Activated gamma-delta T cell (primary cell): ENCODE measurements at places on chromosomes 2 and 18.

DNA sequence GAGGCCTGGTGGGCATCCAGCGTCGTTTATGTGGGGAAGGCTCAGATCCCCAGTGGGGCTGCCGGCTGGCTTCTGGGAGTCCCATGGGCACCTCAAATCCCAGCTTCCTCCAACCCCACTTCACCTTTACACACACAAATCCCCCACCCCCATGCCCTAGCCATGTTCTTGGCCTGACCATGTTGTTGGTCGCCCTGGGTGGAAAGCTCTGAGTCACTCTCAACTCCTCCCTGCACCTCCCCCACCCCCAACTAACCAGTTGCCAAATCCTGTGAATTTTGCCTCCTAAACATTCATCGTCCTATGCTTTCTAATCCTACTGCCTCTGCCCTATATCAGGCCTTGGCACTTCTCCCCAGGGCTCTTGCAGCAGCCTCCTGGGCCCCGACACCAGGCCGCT, 6.4 kb downstream of the TNS1 start:
- DNase-seq = no peak

DNA sequence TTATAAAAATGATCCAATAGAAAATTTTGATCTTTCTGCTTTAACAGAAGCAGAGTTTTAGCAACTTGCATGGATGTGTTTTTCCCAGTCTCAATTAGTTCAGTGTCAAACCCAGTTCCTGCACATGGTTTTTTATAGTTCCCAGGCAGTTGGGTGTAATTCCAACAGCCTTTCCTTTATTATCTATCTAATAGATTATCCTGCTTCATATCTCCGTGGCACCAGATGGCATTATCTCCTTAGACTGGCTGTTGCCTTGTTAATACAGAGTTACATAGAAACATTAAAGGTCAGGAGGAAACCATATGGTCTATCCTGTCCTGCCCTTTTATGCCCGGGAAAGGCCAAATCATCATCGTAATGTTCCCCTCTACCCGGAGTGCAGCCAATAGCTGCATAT, 400.9 kb upstream of the SMIM21 start:
- no peak for DNase-seq

DNA sequence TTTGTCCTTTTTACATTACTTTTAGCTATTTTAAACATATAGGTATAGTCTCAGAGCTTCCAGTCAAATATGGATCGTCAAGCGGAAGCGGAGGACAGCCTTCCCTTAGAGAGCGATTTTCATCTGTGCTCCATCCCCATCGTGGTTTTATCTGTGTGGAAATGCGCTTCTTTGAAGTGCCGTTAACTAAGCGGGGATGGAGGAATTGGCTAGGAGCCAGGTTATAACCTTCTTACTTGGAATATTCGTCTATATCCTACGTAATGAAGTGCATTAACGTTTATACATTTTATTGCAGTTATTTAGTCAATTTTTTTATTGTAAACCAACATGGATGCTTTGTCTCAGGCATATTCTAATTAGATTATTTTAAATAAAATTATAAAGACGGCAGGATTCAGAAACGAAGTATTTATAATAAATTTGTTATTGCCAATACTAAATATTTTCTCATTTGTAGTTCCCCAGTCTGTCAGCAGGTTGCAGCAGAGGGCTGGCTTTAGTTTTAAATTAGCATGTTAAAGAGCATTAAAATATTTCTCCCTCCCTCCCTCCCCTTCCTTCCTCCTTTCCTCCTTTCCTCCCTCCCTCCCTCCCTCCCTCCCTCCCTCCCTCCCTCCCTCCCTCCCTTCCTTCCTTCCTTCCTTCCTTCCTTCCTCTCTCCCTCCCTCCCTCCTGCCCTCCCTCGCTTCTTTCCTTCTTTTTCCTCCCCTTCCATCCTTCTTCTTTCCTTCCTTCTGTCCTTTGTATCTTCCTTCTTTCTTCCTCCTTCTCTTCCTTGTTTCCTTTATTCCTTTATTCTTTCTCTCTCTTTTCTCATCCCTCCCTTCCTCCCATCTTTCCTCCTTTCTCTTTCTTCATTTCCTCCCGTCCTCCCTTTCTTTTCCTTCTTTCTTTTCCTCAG, 80.6 kb upstream of the DOCK10 start:
- DNase-seq = no peak

DNA sequence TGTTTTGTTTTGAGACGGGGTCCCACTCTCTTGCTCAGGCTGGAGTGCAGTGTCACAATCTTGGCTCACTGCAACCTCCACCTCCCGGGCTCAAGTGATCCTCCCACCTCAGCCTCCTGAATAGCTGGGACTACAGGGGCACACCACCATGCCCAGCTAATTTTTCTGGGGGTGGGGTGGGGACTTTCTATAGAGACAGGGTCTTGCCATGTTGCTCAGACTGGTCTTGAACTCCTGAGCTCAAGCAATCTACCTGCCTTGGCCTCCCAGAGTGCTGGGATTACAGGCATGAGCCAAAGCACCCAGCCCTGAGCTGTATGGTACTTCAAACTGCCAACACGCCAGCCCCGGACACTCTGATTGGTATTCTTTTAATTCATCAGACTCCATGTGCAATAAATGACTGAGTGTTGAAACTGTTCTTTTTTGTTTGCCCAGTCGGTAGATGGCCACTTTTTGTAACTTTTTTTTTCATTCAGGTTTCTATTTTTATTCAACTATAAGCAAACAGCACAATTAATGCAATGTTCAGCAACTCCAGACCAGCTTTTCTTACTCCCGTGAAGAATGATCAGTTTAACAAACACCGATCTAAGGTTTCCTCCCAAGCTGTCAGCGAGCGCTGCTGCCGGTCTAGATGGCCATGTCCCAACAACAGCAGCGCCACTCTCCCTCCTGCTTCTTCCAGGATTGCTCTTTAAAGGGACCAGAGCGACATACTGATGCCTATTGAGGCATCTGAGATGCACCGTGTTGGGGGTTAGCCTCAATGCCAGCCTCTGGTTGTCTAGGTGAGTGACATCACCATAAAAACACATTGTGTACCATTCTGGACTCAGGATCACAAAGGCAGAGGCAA, 12.5 kb upstream of the TGOLN2 start:
- DNase-seq = no peak

DNA sequence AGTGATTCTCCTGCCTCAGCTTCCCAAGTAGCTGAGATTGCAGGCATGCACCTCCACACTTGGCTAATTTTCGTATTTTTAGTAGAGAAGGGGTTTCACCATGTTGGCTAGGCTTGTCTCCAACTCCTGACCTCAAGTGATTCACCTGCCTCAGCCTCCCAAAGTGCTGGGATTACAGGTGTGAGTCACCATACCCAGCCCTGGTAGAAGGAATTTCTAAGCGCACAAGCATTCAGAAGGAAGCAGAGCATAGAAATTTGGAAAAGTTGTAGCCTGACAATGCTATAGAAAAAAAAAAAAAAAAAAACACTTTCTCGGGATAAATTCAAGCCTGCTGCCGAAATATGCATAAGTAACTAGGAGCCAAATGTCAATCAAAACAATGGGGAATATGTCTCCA, 249.4 kb downstream of the GRB14 start:
- DNase-seq = no peak

GRCh38 chr2:190674966-190675650, 26.2 kb downstream of the NAB1 start:
- no peak for DNase-seq

GRCh38 chr2:161995553-161996016, 78.4 kb downstream of the DPP4 start:
- no peak for DNase-seq

DNA sequence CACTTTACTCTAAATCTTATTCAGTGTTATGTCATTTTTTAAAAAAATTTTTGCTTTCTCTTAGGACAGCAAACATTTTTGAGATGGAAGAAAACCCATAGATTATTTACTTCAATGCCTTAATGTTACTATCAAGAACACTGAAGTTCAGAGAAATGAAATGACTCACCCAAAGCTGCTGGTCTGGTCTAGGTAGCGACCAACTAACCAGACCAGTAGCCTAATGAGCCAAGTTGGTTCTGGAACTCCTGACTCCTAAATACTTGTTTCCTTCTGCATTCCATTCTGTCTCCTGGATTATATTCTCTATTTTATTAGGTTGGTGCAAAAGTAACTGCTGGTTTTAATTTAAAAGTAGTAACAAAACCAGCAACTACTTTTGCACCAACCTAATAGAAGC, 35.4 kb downstream of the SLC8A1 start:
- no peak for DNase-seq

GRCh38 chr2:53436882-53437281, 330.7 kb upstream of the CHAC2 start:
- no peak for DNase-seq

DNA sequence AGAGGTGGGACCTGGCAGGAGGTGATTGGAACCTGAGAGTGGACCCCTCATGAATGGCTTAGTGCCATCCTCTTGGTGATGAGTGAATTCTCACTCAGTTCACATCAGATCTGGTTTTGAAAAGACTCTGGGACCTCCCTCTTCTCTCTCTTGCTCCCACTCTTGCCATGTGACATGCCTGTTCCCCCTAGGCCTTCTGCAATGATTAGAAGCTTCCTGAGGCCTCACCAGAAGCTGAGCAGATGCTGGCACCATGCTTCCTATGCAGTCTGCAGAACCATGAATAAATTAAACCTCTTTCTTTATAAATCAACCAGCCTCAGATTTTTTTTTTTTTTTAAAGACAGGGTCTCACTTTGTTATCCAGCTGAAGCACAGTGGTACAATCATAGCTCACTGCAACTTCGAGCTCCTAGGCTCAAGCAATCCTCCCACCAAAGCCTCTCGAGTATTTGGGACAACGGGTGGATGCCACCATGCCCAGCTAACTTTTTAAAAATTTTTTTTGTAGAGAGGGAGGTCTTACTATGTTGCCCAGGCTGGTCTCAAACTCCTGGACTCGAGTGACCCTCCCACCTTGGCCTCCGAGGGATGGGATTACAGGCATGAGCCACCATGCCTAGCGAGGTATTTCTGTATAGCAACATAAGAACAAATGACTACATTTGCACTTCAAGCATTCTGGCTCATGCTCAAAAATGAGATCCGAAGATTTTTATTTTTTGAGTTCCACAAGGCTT, 2.0 kb upstream of the ZFAND2B start:
- no peak for DNase-seq

DNA sequence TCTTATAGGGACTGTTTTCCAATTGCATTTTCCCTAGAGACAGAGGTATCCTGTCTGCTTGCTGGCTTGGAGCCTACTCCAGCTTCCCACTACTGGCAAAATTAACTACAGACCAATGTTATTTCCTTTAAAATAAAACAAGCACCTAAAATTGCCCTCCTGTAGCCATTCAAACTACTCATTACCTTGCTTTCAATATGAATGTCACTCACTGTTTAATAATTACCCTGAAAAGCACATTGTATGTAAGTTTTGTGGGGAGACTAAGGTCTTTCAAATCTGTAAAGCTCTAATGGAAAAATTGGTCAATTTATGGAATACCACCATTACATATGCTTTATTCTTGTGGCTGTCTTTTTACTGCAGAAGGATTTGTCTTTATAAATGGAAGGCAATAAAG, 87.3 kb downstream of the DOCK10 start:
- DNase-seq = no peak

GRCh38 chr2:120768112-120769048, 32.7 kb downstream of the GLI2 start:
- DNase-seq = no peak

- peak; percentile 47 for DNase-seq
Measured at GRCh38 chr2:25822190-25823117, 55.8 kb downstream of the ASXL2 start.

DNA sequence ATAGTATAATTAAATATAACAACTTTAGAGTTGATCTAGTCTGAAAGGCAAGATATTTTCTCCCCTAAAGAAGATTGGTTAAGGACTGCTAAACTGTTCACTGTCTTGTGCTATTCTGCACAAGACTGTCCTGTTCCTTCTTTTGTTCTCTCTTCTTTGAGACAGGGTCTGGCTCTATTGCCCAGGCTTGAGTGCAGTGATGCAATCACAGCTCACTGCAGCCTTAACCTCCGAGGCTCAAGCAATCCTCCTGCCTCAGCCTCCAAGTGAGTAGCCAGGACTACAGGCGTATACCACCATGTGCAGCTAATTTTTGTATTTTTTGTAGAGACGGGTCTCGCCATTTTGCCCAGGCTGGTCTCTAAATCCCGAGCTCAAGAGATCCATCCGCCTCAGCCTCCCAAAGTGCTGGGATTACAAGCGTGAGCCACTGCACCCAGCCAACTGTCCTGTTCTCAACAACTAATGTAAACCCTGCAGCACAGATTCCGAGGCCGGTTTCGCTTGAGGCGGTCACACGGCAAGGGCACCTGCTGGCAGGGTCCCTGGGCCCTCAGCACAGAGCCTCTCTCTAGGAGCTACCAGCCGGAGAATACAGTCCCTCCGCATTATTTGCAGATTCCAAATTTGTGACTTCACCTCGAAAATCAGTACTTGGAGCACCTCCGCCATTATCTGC, 16.4 kb downstream of the PXDN start:
- DNase-seq = no peak

GRCh38 chr18:3410273-3410672, 39.7 kb upstream of the TGIF1 start:
- no peak for DNase-seq

- DNase-seq = no peak
Measured at GRCh38 chr2:55936351-55936750, 12.8 kb upstream of the EFEMP1 start.

- no peak for DNase-seq
Measured at GRCh38 chr18:55443776-55444175, 144.2 kb downstream of the TCF4 start.

DNA sequence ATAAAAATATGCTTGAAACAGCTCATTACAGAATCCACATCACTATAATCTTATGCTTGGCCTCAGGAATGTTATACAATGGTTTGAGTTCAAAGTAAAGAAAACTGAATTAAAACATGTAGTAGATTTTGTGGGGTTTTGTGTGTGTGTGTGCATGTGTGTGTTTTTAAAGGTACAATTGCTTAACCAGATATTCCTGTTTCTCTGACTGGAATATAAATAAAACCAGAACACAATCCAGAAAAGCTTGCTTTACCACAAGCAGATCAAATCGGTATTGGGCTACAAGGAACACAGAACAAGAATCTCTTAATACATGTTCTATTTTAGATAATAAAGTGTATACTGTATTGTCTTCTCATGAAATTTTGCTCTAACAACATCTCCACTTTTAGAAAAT, 110.0 kb downstream of the TMEM247 start:
- no peak for DNase-seq

- no peak for DNase-seq
Measured at GRCh38 chr18:38698088-38698487, 1132.5 kb upstream of the CELF4 start.
